ENCODE measurements at places on chromosomes 12 and 14. TPM values are rescaled to one million over a fixed set of nuclear protein-coding genes. Genes with fewer than 3 reads are reported as not detected.

Gene CCDC197
- 0.27 TPM for polyA plus RNA-seq

Gene PAX9
- 0.12 TPM for polyA plus RNA-seq

Gene ACACB
- 10.4 TPM for polyA plus RNA-seq

Gene RBP5
- polyA plus RNA-seq = 3.0 TPM

Gene TAS2R43
- polyA plus RNA-seq = 0.39 TPM

Gene DPPA3
- polyA plus RNA-seq = not detected

Gene PRIMA1
- polyA plus RNA-seq = 3.0 TPM

Gene SLC7A7
- polyA plus RNA-seq = 30.5 TPM

Gene ACSM4
- 0.11 TPM for polyA plus RNA-seq

Gene DNAI7
- 0.80 TPM for polyA plus RNA-seq

Gene MYF6
- 72.7 TPM for polyA plus RNA-seq

Gene WNT1
- 0.21 TPM for polyA plus RNA-seq

Gene IL26
- not detected for polyA plus RNA-seq

Gene SOAT2
- 0.14 TPM for polyA plus RNA-seq

Gene TPH2
- polyA plus RNA-seq = 0.16 TPM

Gene BCL11B
- polyA plus RNA-seq = 1.3 TPM

Gene SLCO1C1
- 0.37 TPM for polyA plus RNA-seq

Gene ABCD2
- polyA plus RNA-seq = 0.06 TPM

Gene GLIPR1
- 10.0 TPM for polyA plus RNA-seq

Gene ABCC9
- polyA plus RNA-seq = 72.6 TPM

Gene OR4L1
- not detected for polyA plus RNA-seq

Gene ADAM21
- polyA plus RNA-seq = 0.42 TPM

Gene CLEC7A
- polyA plus RNA-seq = 1.5 TPM

Gene C12orf42
- 1.9 TPM for polyA plus RNA-seq

Gene RPL10L
- not detected for polyA plus RNA-seq

Gene ANO4
- 0.63 TPM for polyA plus RNA-seq

Gene SLC17A8
- 0.45 TPM for polyA plus RNA-seq

Gene KRT83
- not detected for polyA plus RNA-seq

Gene FLVCR2
- 14.1 TPM for polyA plus RNA-seq

Gene PLEKHH1
- 1.7 TPM for polyA plus RNA-seq
